ENCODE measurements at places on chromosomes 13 and 19. TPM values are rescaled to one million over a fixed set of nuclear protein-coding genes. Genes with fewer than 3 reads are reported as not detected.

- no peak for DNase-seq
These were observed 14.8 kb downstream of the ZNF701 start for GRCh38 chr19:52584736-52585440.

DNA sequence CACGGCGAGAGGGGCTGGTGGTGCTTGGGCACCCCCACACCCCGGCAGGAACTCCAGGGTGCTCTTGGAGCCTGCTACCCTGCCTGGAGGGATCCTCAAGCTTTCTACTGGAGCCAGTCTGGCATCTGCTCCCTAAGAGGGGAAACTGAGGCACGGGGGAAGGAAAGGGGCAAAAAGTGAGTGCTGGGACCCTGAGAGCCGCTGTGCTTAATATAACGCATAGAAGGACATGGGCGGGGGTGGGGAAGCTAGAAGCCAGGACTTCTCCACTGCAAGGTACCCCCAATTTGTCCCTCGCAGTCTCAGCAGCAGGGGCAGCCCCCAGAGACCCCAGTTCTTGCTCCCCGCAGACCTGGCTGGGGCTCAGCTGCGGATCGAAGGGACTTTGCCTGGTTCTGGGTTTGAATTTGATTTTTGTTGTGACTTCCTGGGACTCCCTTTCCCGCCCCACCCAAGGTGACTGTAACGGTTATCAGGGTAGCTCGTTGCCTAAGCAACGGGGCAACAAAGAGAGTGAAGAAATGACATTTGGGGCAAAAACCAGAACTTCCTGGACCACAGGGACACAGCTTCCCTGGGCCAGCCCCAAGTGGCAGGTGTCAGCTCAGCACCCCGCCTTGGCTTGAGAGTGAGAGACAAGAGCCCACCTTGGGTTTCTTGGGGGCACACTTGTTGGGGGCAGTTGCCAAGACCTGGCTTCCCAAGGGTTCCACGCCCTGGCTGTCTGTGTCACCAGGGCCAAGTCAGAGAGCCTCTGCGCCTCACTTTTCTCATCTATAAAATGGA is 638 bp downstream of the ADGRE5 start:
- peak; percentile 87 for DNase-seq

DNA sequence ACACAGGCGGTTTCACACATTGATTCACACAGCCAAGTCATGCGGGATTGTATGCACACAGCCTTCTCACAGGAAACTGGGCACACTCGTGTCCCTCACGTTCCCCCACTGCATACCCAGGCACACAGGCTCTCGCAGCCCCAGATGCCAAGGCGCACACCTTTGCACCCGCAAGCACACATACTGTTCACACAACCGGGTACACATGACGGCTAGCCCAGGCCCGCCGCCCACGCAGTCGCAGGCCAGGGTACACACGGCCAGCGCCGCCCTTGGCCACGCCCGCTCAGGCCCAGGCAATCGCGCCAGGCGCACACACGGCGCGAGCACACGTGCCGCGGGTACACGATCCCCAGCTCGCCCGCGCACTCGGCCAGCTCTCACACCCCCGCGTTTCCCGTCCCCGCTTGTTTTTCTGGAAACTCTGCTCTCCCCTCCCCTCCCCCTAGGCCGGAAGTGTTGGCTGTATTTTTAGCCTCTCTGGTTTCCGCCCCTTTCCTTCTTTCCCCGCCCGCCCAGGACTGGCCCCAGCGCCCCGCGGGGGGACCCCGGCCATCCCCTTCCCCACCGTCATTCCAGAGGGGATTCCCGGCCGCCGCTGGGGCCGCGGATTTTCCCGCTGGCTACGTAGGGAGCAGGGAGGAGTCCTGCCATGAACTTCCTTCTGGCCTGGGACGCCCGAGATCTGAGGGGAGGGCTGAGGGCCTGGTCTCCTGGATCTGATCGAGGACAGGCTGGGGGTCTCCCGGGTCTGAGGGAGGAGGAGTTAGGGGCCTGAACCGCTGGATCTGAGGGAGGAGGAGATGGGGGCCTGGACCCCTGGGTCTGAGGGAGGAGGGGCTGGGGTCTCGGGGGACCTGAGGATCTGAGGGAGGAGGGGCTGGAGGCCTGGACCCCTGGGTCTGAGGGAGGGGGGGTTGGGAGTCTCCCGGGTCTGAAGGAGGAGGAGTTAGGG is 4.0 kb upstream of the ZFP36 start:
- DNase-seq: peak; percentile 83

- no peak for DNase-seq
These were observed 13.5 kb downstream of the ERVV-2 start for GRCh38 chr19:53057904-53058580.

Gene PRX
- 3.3 TPM for total RNA-seq

DNA sequence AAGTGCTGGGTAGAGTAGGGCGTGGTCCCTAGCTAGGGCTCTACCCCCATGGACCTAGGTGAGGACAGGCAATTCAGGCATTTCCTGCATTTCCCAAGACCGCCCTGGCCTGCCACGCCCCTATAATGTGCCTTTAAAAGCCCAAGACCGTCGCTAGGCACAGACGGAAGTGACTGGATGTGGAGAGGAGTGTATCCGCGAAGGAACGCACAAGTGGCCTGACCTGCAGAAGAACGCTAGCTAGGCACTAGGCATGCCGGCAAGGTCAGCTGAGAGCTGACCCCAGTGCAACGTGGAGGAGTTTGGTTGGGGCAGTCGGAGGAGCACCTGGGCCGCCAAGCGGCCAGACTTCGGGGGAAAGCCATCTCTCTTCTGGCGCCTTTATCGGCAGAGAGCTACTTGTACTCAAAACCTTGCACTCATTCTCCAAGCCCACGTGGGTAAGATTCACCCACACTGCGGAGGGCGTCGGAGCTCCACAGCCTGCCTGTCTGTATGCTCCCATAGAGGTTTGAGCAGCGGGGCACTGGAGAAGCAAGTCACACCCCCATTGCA is 370.0 kb downstream of the FGF9 start:
- no peak for DNase-seq

Gene CCL25
- total RNA-seq: not detected

GRCh38 chr13:98004107-98004506 is 50.6 kb downstream of the IPO5 start:
- no peak for DNase-seq

GRCh38 chr19:38433268-38433733 is at the start of gene RYR1:
RYR1 (plus strand) TSS chr19:38433691; CDS start chr19:38433830, 139 bp downstream.
- peak; percentile 67 for DNase-seq

Gene EPS8L1
- not detected for total RNA-seq

- no peak for DNase-seq
These were observed 232.9 kb downstream of the FOXO1 start for GRCh38 chr13:40433577-40433976.

DNA sequence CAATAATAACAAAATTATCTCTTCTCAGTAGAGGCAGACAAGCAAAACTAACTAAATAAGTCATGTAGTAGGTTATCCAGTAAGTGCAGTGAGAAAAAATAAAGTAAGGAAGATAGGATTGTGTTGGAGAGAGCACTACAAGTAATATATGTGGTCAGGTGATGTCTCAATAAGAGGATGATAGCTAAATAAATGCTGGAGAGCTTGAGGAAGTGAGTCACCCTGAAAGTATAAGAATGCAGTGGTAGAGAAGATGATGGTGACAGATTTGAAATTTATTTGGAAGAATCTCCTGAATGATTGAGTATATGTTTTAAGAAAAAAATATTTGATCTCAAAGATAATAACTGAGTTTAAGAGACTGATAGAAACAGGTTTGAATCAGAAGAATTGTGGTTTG is 152.2 kb upstream of the PRR20A start:
- no peak for DNase-seq

Gene GPR18
- not detected for total RNA-seq

DNA sequence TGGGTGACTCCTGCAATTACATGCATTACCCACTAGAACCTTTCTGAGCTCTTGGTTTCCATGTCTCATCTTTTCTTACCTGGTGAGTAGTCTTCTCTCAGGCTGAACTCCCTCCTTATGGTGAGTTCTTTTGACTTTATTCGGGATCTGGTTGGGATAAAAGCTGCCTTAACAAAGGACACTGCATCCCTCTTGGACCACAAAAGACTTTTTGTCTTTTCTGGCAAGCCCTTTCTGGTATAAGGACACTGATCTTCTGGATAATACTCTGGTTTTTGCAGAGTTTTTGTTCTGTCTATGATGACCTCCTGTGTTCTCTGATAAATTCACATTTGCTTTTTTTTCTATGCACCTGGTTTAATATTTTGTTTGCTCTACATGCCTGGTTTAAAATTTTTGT is 66.7 kb downstream of the SLITRK1 start:
- no peak for DNase-seq

Gene LILRB4
- 0.64 TPM for total RNA-seq

Gene TMEM150B
- total RNA-seq: not detected

- DNase-seq: no peak
These were observed 13.1 kb upstream of the ZNF888 start for GRCh38 chr19:52936151-52936953.

- peak; percentile 76 for DNase-seq
These were observed 422 bp upstream of the MTUS2 start for GRCh38 chr13:28819735-28820098.

DNA sequence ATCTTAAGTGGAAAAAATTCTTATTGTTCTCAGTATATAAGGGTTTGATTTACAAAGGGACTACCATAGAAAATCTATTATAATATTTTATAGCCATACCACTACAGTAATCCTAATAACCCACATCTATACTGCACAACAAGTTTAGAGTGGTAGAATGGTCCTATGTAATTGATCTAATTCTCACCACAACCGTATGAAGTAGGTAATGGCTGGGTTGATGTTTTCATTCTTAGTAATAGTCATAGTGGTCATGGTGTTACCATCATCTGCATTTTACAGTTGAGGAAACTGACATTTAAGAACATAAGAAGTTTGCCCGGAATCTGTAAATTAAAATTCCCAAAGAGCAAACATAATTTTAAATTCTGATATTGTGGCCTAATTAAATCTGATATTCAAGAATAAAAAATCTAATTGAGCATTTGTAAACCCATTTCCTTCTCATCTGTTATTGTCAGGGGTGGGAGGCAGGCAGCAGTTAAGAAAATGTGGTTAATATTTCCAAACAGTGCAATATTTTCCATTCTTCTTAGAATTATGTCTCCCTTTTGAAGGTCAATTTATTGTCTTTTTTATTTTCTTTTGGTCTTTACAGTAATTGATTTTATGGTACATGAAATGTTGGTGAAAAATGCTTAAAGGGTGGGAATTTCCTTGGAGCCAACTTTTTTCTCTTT is 65.6 kb downstream of the DHRS12 start:
- DNase-seq: no peak

Gene LRP3
- total RNA-seq: 28.8 TPM

DNA sequence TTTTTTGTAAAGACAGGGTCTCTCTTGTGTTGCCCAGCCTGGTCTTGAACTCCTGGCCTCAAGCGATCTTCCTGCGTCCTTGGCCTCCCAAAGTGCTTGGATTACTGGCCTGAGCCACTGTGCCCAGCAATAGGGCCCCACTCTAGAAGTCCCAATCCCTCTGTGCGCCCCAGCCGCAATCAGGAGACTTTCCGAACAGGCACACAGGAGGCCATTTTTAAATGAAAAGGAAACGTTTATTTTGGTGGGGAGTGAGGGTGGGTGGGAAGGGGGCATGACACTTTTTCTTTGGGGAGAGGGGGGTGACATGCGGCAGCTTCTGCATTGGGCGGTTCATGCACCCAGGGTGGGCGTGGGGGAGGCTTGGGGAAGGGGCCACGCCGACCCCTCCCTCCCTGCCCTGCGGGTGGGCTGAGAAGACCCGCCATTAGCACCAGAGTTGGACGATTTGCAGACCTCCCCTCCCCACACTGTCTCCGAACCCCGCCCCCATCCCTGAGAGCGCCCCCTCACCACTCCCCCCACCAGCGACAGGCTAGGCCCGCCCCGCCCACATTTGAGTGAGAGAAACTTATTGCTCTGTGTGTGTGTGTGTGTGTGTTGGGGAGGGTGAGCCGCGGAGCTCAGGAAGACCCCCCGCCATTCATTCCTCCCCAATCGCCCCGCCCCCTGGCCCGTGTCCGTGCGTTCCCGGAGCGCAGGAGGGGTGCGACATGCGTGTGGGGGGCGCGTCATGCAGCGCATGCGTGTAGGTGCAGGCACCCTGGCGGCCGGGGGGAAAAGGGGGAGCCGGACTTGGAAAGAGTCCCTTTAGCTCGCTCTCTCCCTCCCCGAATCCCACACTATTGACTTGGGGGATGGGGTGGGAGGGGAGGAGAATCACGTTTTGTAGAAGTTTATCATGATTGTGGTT is 17.2 kb downstream of the KCNC3 start:
- DNase-seq: no peak

DNA sequence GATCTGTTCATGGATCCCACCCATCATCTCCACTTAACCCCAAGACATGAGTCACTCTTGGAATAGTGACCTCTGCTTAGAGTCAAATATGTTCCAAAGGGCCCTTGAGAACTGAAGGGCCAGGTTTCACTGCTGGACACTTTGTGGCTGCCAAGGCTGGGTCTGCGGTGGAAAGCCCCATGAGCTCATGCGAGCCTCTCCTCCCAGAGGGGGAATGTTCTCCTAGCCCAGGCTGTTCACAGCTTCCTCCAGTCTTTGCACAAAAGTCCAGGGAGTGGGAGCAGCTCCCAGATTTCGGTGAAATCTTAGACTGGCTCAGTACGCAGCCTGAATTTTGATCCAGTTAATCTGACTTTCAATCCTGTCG is 732 bp upstream of the DCLK1 start:
- DNase-seq: peak; percentile 11

DNA sequence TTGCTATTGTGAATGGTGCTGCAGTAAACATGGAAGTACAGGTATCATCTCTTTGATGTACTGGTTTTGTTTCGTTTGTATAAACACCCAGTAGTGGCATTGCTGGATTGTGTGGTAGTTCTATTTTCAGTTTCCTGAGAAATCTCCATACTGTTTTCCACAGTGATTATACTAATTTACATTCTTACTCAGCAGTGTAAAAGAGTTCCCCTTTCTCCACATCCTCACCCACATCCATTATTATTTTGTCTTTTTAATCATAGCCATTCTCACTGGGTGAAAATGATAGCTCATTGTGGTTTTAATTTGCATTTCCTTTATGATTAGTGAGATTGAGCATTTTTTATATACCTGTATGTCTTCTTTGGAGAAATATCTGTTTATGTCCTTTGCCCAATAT is 62.3 kb upstream of the PARP4 start:
- DNase-seq: no peak

- no peak for DNase-seq
These were observed 103.5 kb downstream of the POSTN start for GRCh38 chr13:37495046-37495445.

DNA sequence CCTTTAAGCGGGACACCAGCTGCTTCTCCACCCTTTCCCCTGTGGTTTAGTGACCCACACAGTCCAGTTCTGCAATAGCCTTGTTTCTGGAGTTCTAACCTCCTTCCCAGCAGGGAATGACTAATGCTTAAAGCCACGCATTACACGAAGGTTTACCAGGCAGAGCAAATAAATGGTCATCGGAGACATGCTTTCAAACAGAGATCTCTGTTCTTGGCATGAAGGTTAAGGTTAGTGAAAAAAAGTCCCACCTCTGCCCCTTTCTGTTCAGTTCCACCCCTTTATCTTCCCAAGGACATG is 25.3 kb upstream of the MEDAG start:
- DNase-seq: no peak
